ENCODE measurements at places on chromosomes 4 and X.

DNA sequence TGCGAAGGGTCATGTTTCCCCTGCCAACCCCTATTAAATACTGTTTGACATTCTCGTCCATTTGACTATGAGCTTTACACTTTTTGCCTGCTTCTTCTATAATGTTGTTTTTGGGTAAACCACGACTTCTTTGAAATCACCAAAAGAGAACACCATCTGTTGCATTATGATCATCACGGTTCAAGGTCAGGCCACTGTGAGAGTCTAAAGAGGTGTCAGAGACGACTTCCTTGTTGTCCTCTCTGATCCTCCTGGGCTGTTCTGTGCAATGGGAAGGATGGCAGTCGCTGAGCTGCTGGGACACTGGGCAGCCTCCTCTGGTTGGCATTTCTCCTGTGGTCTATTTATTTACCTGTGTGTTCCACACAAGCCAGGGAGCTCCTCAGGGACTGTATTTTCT lies 137.5 kb downstream of the RASL11B start:
- no peak for DNase-seq

DNA sequence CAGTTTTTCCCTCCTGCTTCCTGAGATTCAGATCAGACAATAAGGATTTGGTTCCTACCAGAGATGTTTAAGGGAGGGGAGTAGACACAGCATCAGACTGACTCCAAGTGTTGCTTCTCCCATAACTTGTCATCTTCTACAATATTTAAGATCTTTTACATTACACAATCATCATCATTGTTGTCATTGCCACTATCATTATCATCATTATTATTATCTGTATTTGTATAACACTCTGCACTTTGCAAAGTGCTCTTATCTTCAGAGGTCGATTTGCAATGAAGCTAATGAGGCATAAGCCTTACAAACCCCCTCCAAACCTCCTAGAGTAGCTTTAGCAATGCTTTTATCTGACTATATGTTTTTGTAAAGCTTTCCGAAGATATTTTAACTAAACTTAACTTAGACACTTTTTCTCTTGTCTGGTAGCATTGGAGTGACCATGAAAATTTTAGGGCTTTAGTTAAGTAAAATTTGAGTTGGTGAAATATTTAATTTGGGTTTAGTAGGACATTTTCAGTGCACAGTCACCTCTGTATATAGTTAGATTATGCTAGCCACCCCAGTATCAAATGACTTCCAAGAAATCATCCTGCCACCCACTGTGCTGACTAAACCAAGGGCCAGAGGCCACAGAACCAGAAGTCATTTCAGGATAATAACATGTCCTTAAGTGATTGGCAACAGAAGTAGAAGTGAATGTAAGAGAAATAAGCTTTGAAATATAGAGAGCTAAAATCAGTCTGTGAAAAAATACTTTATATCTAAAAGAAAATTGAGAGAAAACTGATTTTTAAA lies 124.2 kb upstream of the NRK start:
- no peak for DNase-seq

DNA sequence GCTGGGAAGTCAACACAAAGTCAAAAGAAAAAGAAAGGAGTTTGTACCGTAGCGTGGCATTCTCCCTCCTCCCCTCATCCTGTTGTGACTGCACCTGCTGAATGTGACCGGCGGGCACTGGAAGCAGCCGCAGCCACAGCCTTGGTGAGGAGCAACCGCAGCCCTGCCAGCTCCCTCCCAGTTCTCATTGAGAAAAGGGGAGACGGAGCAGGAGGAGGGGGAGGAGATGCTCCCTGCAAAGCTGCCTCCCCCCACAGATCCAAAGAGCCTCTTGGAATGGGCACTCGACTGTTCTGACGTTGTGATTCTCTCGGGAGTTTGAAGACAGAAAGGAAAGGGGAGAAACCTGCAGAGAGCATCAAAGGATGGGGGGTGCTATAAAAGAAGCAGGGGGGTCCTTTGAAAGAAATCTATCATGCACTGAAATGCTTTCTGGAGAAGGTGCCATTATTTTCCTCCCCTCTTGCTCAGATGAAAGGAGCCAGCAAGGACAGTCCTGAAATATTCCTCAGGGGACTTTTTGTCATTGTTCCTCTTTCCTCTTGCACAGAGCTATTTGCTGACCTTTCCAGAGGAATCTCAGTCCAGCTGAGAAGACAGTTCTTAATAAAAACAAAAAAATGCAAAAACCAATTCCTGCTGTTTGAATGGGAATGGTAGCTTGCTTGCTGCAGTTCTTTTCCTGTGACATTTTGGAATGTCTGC lies 429.7 kb downstream of the MAPK10 start:
- DNase-seq, result no peak

DNA sequence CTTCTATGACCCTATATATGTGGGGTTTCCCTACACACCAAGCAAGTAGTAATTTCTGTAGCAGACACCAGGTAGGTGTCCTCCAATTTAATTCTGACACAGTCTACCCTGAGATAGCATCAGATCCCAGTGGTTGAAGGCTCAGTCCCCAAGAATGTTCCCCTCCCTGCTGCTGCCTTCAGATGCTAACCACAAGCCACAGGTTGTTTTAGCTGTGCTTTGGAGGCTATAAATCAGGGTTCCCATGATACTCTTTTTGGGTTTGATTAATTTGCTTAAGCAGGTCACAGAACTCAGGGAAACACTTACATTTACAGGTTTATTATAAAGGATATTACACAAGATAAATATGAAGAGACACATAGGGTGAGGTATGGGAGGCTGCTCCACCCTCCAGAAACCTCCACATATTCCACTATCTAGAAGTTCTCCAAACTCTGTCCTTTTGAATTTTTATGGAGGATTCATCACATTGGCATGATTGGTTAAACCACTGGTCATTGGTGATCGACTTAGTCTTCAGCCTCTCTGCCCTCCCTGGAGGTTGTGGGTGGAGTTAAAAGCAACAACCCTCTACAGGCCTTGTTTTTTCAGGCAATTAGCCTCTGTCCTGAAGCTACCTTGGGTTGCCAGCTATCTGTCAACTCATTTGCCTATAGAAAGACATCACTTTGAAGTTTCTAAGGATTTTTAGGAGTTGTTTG lies 50.8 kb downstream of the GRIA2 start:
- no peak for DNase-seq

- no peak for DNase-seq
Measured at GRCh38 chr4:142314686-142315085, 531.4 kb downstream of the INPP4B start.

DNA sequence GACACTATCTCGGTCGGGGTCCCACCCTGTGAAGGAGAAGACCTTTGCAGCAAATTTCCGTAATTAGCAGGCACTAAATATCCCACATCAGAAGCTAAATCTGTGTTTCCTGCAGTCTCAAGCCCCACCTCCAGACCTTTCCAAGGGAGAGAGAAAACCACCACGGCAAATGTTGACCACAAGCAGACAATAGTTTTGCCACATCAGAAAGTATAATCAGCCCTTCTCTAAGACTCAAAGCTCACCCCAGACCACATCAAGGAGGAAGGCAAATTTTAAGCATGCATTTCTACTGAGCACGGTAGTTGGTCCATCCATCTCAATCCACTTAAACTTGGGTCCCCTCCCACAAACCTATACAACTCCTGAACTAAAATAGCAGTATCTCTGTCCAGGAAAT lies 398.5 kb downstream of the GPM6A start:
- DNase-seq, result no peak

GRCh38 chr4:91108751-91109150 lies 981.6 kb downstream of the CCSER1 start:
- no peak for DNase-seq

- peak; percentile 33 for DNase-seq
Measured at GRCh38 chr4:174318829-174319764, 35.4 kb downstream of the CEP44 start.

DNA sequence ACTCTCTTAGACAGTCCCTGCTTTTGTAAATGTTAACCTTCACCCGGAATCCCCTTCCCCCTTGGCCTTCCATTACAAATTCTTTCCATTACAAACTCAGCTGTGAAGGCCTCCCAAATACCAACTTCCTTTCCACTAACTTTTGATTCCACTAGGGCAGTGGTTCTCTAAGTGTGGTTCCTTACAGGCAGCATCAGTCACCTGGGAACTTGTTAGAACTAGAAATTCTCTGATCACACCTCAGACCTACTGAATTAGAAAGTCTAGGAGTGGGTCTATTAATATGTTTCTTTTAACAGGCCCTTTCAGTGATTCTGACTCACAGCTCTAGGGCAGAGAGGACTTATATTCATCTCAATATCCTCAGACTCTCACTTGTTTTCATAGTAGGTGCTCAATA lies 19.0 kb upstream of the MRPL1 start:
- DNase-seq, result no peak

DNA sequence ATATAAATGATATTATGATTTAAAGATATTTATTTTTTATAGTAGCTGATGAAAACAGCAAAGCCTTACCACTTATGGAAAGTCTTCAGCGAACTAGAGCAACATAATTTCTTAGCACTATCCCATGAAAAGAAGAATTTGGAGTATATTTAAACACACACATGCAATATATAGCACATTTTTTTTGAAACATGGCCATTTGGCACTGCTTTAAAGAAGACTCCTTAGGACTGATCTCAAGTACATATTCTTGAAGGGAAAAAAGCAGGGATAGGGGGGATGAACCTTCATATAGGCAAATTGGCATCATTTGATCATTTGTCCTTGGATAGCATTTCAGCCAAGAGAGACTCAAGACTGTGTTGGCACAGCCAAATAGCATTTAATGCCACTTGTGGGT lies 193.3 kb downstream of the ANKRD50 start:
- no peak for DNase-seq

DNA sequence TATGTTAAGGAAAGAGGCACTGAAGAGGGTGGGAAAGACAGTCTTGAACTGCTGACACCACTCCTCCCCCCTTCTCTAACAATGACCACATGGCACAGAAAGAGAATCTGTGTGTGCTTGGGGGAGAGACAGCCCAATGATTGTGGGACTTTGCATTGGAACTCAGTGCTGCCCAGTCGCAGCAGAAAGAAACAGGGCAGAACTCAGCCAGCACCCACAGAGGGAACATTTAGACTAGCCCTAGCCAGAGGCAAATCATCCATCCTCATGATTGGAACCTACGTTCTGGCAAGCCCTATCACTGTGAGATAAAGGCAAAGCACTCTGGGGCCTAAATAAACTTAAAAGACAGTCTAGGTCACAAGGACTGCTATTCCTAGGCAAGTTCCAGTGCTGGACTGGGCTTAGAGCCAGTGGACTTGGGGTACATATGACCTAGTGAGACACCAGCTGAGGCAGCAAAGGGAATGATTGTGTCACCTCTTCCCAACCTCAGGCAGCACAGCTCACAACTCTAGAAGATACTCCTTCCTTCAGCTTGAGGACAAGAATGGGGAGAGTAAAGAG lies 132.8 kb upstream of the S100G start:
- no peak for DNase-seq

GRCh38 chr4:150126864-150127203 lies 48.6 kb downstream of the DCLK2 start:
- peak; percentile 13 for DNase-seq

GRCh38 chrX:23766650-23767551 lies 16.1 kb upstream of the SAT1 start:
- DNase-seq, result no peak

DNA sequence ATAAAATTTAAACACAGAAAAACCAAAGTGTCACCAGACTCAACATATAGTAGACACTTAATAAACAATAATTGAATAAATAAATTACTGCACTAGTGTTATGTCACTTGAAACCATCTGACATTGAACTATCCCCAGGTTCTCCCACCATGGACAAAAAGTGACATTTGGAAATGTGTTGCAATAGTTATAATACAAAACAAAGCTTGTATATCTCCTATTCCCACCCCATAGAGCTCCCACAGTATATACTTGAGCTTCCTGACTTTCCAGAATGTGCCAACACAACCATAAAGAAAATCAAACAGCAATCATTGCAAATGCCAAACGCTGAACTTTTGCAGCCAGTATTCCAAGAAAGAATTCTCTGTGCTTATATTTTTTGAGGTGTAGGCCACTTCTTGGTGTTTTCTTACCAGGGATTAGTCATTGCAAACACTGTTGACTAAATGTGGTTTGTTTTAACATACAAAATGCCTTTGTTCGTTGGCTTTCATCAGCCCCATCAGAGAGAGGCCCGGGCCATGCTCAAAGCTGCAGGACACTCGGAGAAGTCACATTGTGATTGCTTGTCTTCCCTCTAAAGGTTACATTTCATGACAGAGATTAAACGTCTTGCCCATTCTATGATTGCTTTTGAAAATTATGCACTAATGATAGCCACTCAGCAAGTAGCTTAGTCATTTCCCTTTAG lies 33.8 kb downstream of the PPARGC1A start:
- no peak for DNase-seq

DNA sequence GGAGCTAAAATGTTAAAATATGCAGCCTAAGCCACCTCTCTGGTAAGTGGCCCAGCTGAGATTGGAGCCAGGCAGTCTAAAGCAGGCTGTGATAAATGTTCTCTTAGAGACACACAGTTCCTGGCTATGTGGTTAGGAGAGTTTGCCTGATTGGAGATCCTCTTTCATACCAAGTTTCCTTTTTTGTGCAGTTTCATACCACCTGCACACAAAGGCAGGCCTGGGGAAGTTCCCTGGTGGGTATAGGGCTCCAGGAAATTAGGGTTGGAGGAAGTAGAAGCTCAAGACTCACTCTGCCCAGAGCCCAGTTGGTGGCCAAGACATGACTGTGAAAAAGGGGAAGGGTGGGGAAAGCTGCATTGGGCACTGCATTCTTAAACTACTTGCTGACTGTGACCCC lies 16.9 kb downstream of the CYBB start:
- DNase-seq, result no peak

DNA sequence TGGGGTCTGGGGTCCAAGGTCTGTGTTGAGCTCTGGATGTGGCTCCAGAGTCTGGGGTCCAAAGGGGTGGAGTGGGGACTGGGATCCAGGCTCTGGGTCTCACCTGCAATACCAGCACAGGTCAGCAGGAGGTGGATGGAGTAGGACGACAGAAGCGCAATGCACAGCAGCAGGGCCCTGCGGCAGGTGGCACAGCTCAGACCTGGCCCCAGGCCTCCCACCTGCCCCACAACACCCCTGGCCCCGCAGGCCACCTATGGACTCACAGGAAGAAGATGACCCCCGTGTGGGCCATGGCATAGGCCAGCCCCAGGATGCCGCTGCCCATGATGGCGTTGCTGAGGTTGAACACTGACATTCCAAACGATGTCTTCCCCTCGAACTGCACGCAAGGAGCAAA lies 3.4 kb downstream of the SLC38A5 start:
- DNase-seq, result no peak

DNA sequence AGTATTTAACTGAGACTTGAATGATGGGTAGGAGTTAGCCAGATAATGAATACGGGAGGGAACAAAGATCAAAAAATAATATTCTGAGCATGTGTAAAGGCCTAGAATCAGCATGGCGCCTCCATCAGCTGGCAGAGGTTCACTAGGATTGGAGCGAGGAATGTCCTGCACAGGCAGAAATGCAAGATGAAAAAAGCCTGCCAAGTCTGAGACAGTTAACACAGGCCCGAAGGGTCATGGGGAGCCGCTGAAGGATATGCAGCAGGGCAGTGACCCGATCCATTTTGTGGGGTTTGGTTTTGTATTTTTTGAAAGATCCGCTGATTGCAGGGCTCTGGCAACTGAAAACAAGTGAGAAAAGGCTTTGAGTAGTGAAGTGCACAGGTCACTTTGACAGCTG lies 40.1 kb downstream of the SMPX start:
- no peak for DNase-seq

Measured in GM13976 (cell line).